Foreskin keratinocyte (primary cell): ENCODE measurements at places on chromosomes 16 and 17. TPM values are rescaled to one million over a fixed set of nuclear protein-coding genes. Genes with fewer than 3 reads are reported as not detected.
A peak's percentile ranks its signal among the peaks of the same experiment; 100 is the strongest.

USP43 gene
- polyA plus RNA-seq, result 3.1 and 3.4 TPM in 2 replicates

DNA sequence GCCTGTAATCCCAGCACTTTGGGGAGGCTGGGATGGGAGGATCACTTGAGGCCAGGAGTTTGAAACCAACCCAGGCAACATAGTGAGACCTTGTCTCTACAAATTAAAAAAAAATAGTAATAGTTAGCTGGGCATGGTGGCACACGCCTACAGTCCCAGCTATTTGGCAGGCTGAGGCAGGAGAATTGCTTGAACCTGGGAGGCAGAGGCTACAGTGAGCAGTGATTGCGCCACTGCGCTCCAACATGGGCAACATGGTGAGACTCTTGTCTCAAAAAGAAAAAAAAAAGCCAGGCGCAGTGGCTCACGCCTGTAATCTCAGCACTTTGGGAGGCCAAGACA, 56.9 kb upstream of the MRTFB start:
- DNase-seq, result peak; percentile 29

DNA sequence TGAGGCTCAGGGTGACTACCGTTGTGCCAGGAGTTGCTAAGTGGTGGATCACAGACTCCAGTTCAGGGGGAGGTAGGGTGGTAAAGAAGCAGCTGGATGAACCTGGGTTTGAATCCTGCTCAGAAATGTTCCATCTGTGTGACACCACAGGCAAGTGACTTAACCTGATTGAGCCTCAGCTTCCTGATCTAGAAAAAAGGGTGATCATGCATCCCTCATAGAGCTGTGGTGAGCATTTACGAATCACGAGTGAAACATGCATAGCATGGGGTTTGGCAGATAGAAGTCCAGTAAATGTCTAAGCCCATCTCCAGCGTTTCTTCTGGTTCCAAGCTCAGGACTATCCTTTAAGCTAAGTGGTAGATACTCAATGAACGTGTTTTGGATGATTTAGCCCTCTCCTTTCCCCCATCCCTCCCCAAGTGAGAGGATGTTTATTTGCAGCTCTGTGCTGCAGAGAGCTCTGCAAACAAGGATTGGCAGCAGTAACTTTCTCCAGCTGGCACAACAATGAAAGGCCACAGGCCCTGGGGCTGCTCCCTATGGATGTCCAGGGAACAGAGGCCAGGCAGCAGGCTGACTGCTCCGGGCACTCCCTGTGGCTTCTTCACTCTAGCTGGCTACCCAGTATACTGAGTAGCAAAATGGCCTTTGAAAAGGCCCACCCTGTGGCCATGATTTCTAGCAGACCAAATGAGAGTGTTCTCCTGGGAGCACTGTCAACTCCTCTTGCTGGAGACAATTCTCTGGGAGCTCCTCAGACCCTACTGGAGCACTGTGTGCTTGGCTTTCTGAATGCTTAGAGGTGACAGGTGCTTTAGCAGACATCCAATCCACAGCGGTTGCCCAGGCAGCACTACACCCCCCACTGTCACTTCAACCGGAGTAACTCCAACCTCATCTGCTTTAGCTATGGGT, 21.3 kb downstream of the CA4 start:
- no peak for DNase-seq

DNA sequence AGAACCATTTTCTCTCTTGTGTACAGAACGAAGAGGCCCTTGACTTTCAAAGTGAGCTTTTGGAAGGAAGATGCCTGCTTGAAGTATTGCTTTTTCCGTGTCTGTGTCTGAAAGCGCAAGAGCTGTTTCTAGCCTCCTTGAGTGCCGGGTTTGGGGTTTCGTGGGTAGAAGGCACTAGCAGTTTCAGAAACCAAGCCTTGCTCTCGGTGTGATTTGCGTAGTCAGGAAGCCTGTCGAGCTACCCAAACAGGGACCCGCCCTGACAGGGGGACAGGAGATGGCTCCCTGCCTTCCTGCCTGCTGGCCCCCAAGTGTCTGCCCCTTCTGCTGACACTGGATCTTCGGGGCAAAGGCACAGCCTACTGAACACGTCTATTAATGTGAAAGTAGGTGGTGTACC, 322.0 kb downstream of the MAF start:
- no peak for DNase-seq
